Activated naive CD4-positive, alpha-beta T cell treated with anti-CD3 and anti-CD28 coated beads for 36 hours (primary cell): ENCODE measurements at places on chromosomes 2 and 18. TPM values are rescaled to one million over a fixed set of nuclear protein-coding genes. Genes with fewer than 3 reads are reported as not detected.

APCDD1 gene
- not detected for total RNA-seq

NDUFS1 gene
- 81.1 TPM for total RNA-seq

PSMA8 gene
- 2.1 TPM for total RNA-seq

ALK gene
- not detected for total RNA-seq

MC5R gene
- not detected for total RNA-seq

SLC30A3 gene
- total RNA-seq, result 0.55 TPM

SS18 gene
- 42.2 TPM for total RNA-seq

UGT1A7 gene
- not detected for total RNA-seq

LHCGR gene
- total RNA-seq, result not detected

CAVIN2 gene
- total RNA-seq, result not detected

AGXT gene
- total RNA-seq, result not detected

NOSTRIN gene
- total RNA-seq, result not detected

KRTCAP3 gene
- total RNA-seq, result 6.7 TPM

RAB31 gene
- total RNA-seq, result 0.89 TPM

FBXO41 gene
- 11.8 TPM for total RNA-seq

GCG gene
- not detected for total RNA-seq

SAG gene
- total RNA-seq, result not detected

FAP gene
- total RNA-seq, result not detected

C18orf54 gene
- total RNA-seq, result 10.2 TPM

PRSS56 gene
- total RNA-seq, result not detected

EPHA4 gene
- total RNA-seq, result 3.0 TPM

CRACDL gene
- total RNA-seq, result 0.35 TPM

EML6 gene
- total RNA-seq, result 0.38 TPM

RAX gene
- not detected for total RNA-seq

RAB11FIP5 gene
- 7.4 TPM for total RNA-seq

CHRNG gene
- total RNA-seq, result not detected

CFAP221 gene
- not detected for total RNA-seq

TUBA3E gene
- not detected for total RNA-seq
